ENCODE measurements at places on chromosomes 7 and 10. TPM values are rescaled to one million over a fixed set of nuclear protein-coding genes. Genes with fewer than 3 reads are reported as not detected.
A peak's percentile ranks its signal among the peaks of the same experiment; 100 is the strongest.

GRCh38 chr10:118405928-118406327, 63.8 kb upstream of the FAM204A start:
- DNase-seq = no peak
- no peaks in the 10 kb centered on the region for H3K36me3 ChIP-seq
- no peak overlapping the region for H3K27ac ChIP-seq
- H3K4me3 ChIP-seq = no peak overlapping the region
- H3K27me3 ChIP-seq = peaks cover 60% of the 10 kb centered on the region
- H3K4me1 ChIP-seq = peaks cover 31% of the 10 kb centered on the region

- no peaks in the 10 kb centered on the region for H3K4me1 ChIP-seq
- DNase-seq = no peak
- H3K36me3 ChIP-seq = no peaks in the 10 kb centered on the region
- no peak overlapping the region for H3K4me3 ChIP-seq
Measured at GRCh38 chr7:55622241-55622640, 49.9 kb upstream of the VOPP1 start.

GRCh38 chr10:113158183-113158582, 208.1 kb downstream of the TCF7L2 start:
- no peaks in the 10 kb centered on the region for H3K27me3 ChIP-seq
- H3K4me3 ChIP-seq = no peak overlapping the region
- no peak for DNase-seq
- peak overlapping the region; percentile 9 for H3K27ac ChIP-seq

DNA sequence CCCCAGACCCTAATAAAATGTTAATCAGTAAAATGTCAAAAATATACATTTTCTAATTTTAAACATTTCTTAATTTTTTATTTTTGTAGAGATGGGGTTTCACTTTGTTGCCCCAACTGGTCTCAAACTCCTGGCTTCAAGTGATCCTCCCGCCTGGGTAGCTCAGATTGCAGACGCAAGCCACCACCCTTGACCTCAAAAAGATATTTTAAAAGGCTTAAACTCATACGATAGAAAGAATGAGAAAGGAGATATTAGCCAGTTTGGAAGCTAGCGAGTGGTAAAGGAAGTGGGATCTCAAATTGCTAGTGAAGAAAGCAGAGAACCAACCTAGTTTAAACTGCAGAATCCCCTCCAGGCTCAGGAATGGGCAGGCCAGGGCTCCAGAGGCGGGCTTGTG, 4.5 kb downstream of the WIPI2 start:
- H3K36me3 ChIP-seq = peaks cover 7% of the 10 kb centered on the region
- H3K4me1 ChIP-seq = peaks cover 14% of the 10 kb centered on the region
- H3K27ac ChIP-seq = no peak overlapping the region
- H3K27me3 ChIP-seq = no peaks in the 10 kb centered on the region
- H3K4me3 ChIP-seq = no peak overlapping the region
- no peak for DNase-seq

The TMEM213 gene
- not detected for total RNA-seq

The TACR2 gene
- not detected for total RNA-seq

The NSMCE4A gene
- total RNA-seq = 46.9 TPM

The GARIN1A gene
- total RNA-seq = 4.1 TPM

The NOLC1 gene
- total RNA-seq = 65.5 TPM
